ENCODE measurements at places on chromosomes 2 and 18.
A peak's percentile ranks its signal among the peaks of the same experiment; 100 is the strongest.

GRCh38 chr2:61416871-61417645, 53.8 kb downstream of the USP34 start:
- DNase-seq = no peak

GRCh38 chr2:120176526-120176925, 46.7 kb downstream of the TMEM185B start:
- DNase-seq = no peak

- DNase-seq = no peak
Measured at GRCh38 chr18:60327880-60328279, 44.7 kb downstream of the MC4R start.

DNA sequence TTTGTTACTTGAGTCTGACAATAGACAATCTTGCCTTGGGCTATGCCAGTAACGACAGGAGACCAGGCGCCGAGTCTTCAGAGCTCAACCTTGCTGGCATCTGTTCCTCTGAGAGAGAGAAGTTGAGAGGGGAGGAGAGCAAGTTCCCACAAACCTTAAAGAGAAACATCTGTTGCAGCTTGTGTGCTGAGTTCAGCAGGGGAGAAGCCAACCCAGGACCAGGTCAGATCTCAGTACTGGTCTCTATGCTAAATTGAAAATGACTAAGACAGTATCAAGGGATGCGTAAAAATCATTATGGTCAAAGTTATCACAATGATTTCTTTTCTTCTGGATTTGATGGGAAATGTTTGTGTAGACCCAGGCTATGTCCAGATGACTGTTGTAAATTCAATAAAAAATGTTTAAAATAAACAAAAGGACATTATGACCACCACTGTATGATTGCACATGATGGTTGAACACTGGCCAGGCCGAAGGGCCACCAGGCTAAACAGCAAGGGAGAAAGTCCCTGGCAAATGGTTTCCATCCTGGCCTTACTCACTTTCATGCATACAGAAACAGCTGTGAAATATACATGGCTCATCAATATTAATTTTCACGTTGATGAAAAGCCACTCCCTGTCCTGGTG, 100.3 kb upstream of the PMAIP1 start:
- DNase-seq = peak; percentile 9

- DNase-seq = no peak
Measured at GRCh38 chr2:27082773-27083409, 3.7 kb upstream of the KHK start.

All from renal cortex interstitium (tissue), 15 donors.